ENCODE measurements at places on chromosomes 16 and 17. TPM values are rescaled to one million over a fixed set of nuclear protein-coding genes. Genes with fewer than 3 reads are reported as not detected.

MAP2K6 gene
- total RNA-seq, result 0.24 TPM

TBKBP1 gene
- total RNA-seq, result 8.9 TPM

DCAF7 gene
- total RNA-seq, result 12.0 TPM

ZNF624 gene
- total RNA-seq, result 4.6 TPM

VAT1 gene
- 149 TPM for total RNA-seq

ITGAX gene
- total RNA-seq, result not detected

CEMP1 gene
- total RNA-seq, result not detected

TVP23A gene
- not detected for total RNA-seq

HSD11B2 gene
- total RNA-seq, result 1.9 TPM

NOD2 gene
- total RNA-seq, result 14.0 TPM

SHBG gene
- 0.43 TPM for total RNA-seq
